ENCODE measurements at places on chromosomes 2 and 18. TPM values are rescaled to one million over a fixed set of nuclear protein-coding genes. Genes with fewer than 3 reads are reported as not detected.

- no peak for DNase-seq
These were observed 16.7 kb upstream of the IL1A start for GRCh38 chr2:112800881-112801583.

- DNase-seq = no peak
These were observed 929.9 kb upstream of the FANCL start for GRCh38 chr2:59171019-59171418.

DNA sequence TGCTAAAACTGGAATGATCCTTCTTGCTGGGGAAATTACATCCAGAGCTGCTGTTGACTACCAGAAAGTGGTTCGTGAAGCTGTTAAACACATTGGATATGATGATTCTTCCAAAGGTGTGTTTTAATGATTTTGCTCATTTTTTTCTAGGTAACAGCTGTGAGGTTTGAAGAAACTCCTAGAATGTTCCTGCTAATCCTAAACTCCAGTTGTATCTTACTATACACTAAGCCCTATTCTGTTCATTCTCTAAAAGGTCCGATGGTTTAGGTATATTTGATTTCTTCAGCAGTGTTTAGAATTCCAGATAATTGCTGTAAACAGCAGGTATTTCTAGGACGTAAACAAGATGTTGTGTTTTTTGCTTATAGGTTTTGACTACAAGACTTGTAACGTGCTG is 2.3 kb downstream of the MAT2A start:
- no peak for DNase-seq

DNA sequence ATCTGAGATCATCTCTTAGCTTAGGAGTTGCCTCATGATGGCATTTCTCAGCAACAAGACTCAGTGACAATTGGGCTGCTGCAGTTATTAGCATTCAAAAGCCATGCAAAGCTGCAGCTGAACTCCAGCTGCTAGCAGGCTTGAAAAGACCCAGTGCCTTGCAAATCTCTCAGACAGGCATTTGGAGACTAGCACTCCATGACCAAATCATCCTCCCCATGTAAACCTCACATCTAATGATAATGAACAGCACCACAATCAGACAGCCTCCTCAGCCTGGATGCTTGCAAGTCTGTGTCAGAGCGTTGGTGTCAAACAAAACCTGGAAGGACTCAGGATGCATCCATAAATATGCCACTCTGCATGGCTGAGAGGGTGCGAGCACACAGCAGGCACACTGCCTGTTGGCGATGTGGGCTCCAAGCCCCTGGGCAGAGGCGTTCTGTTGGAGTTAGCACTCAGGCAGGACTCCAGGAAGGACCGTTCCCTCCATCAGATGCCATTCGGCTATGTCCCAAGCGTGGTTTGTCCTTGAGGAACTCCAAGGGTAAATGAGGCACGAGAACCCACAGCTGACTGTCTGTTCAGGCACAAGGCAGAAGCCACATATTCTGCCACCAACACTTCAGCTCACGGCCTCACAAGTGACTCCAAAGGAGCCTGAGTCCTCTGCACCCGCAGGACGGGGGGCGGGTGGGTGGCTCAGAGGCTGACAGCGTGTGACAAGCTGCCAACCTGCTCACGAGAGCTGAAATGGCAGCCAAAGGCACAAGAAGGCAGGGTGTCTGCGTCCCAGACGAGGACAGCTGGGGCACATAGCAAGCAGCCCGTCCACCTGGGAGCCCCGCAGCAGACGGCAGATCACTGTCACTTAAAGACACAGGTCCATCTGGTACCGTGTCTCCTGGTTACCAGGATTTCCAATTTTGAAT is 183.8 kb downstream of the MYT1L start:
- DNase-seq = no peak

GRCh38 chr2:80348953-80349352 is 44.4 kb upstream of the LRRTM1 start:
- DNase-seq = no peak

DNA sequence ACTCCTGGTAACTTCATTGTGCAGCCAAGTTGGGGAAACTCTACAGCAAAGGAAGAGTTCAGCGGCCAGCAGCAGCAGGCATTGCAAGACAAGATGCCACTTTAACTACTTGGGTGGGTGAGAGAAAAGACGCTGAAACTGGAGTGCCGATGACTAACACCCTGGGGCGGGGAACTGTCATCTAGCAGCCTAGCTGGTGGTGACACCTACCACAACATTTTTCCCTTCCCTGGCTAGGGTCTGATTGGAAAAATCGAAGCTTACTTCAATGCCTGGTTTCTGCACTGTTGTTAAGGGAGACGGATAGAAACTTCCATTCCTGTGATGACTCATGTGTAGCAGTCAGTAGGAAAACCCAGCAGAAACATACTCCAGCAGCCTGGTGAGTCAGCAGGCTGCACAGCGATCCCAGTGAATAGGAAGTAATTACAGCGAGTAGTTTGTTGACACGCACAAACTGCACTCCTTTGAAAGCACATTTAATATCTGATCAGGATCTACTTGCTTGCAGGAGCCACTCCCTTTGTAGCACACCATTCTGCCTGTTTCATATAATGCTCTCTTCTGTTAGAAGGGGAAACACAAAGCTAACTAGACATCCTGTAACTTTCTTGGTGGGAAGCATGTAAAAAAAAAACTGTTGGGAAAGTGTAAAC is 62.1 kb upstream of the MAPRE2 start:
- DNase-seq = peak; percentile 97

DNA sequence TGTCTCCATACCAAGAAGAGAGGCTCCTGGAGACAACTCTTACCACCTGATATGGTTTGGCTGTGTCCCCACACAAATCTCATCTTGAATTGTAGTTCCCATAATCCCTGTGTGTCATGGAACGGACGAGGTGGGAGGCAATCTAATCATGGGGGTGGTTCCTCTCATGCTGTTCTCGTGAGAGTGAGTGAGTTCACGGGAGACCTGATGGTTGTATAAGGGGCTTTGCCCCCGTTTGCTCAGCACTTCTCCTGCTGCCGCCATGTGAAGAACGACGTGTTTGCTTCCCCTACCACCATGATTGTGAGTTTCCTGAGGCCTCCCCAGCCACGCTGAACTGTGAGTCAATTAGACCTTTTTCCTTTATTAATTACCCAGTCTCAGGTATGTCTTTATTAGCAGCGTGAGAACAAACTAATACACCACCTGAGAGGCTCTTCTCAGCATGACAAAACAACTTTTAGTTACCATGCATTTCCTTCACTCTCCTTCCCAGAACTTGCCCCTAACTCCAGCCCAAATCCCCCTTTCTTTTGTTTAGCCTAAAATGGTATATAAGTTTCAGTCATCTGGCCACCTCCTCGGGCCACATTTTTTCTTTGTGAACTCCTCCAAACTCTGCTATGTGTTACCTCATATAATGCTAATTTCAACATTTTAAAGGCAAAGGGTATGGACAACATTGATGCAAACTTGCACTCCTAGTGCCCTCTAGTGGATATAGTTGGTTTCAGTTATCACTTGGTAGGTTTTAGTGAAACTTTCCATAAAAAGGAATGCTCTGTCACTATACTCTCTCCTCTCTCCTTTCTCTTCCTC is 58.6 kb upstream of the SLC25A52 start:
- peak; percentile 58 for DNase-seq

- DNase-seq = no peak
These were observed 221.5 kb upstream of the ACVR2A start for GRCh38 chr2:147623328-147623727.

- peak; percentile 90 for DNase-seq
These were observed 565.5 kb upstream of the CHAC2 start for GRCh38 chr2:53202063-53202462.

DNA sequence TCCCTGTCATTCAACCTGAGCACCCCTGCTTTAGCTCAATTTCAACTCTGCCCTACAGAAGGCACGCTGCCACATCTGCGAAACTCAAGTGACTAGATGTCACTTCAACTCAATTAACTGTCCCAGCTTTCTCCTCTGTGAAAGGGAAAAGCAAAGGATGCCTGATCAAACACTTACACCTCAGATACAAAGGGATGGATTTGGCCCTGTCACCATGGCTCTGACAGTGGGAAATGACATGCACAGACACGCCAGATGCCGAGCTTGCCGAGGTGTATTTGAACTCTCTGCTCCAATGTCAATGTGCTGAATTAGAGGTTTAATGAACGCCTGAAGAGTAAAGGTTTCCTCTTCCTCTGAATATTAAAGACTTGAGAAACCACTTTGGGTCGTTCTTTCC is 481.1 kb downstream of the CBLN2 start:
- DNase-seq = no peak

DNA sequence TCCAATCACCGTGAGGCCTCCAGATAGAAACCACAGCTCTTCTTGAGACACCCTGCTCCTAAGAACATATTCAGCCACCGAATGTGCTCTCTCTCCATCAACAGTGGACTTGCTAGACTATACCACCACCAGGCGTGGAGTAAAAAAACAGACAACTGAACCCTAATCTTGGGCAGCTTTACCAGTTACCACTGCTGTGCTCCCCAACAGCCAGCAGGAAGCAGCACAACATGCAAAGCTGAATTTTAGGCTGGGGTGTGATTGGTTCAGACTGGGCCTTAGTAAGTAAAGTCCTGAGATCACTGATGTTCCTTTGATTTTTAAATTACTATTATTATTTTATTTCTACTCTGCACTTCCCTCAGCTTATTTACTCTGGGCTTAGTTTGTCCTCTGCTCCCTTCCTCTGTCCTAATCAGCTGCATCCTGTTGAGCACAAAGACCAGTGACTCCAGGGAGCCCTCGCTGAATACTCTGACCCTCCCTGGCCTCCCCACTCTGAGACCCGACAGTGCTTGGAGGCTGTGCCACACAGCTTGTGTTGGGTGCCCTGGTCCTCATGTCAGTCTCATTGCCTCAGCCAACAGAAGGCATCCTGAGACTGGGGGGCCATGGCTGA is 21.9 kb downstream of the MRPL35 start:
- peak; percentile 23 for DNase-seq

GRCh38 chr2:191855382-191855781 is 8.5 kb upstream of the CAVIN2 start:
- no peak for DNase-seq

DNA sequence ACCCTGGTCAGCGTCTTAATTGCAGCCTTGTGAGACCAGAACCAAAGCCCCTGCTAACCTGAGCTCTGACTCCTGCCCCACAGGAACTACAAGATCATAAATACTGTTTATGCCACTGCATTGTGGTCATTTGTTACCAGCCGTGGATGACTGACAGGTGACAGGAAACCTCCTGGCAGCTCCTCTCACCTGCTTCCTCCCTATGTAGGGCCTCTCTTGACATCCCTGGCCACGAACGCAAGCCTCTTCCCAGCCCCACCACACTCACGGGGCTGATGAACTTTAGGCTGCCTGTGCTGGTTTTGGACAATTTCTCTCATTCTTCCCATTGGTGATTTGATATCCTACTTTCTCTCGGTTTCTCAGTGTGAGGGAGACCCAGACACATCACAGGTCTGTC is 357.2 kb upstream of the MYT1L start:
- DNase-seq = no peak

GRCh38 chr2:229712136-229712535 is 2.2 kb downstream of the DNER start:
- DNase-seq = peak; percentile 27

DNA sequence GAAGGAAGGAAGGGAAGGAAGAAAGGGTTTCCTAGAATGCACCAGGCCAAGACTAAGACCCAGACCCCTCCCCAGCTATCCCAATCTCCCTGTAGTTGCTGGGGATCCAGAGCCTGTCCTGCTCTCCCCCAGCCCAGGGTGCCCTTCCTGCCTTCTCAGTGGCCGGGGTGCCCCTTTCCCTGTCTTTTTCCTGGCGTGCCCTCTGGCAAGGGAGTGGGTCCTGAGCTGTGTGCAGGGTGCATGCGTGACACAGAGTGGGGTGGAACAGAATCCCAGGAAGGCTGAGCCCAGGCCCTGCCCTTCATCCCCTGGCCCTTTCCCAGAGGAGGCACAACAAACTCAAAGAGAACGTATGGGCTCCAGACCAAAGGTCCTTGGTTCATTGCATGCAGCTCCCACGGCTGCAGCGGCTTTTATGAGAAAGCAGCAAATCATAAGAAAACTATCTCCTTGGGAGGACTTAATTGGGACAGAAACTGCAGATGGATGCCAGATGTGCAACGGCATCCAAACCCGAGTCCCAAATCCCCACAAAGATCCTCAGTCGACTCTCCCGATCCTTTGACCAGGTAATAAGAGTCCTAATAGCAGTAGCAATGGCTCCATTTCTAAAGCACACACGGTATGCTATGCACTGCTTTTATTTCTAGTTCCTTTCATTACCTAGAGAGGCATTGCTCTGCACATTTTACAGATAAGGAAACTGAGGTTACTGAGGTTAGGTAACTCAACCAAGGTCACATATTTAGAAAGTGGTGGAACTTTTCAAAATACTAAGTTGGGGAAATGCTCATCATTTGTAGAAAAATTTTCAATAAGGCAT is 12.7 kb upstream of the ARID5A start:
- DNase-seq = no peak

DNA sequence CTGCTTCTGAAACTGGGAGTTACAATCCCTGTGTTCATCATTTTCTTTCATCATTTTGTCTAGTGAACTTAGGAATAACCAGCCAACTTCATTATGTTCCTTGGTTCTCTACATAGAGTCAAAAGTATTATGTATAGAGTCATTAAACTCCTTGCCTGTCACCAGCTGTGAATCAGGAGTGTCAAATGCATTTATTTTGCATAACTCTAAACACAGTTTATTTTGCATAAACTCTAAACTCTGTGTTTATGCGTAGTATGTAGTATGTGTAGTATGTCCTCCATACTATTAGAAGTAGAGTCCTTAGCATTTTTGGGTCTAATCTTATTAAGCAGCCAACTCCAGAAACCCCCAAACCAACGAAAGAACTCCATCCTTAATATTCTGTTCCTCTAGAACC is 164.4 kb downstream of the EVA1A start:
- DNase-seq = no peak

STPG4 gene
- total RNA-seq = not detected

MROH2A gene
- not detected for total RNA-seq

TPO gene
- not detected for total RNA-seq

DBI gene
- 339 TPM for total RNA-seq

TMEM169 gene
- total RNA-seq = 0.16 TPM

UGT1A4 gene
- total RNA-seq = 0.04 TPM
